ENCODE measurements at places on chromosomes 2 and 18. TPM values are rescaled to one million over a fixed set of nuclear protein-coding genes. Genes with fewer than 3 reads are reported as not detected.
A peak's percentile ranks its signal among the peaks of the same experiment; 100 is the strongest.

DNA sequence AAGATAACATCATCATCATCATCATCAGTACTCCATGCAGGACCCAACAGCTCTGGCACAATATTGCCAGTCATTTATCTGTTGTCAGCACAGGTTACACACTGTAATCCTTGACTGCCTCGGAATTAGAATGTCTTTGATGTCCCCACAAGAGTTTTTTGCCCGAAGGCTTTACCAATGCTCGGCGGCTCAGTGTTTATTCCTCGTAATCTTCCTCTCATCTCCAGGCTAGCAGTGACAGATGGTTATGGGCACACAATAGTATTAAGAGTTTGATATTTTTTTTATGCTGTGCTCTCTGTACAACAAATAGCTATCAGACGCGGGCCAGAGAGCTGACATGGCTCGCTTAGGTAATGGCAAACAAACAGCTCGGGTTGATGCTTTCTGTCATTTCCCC, 515.2 kb downstream of the ZEB2 start:
- DNase-seq = no peak

GRCh38 chr2:39584283-39584965, 81.3 kb upstream of the TMEM178A start:
- DNase-seq = peak; percentile 53

- no peak for DNase-seq
Observed at GRCh38 chr18:64148988-64149387, at the start of gene LINC00305. TSS of gene LINC00305 (minus strand) at chr18:64149088.

DNA sequence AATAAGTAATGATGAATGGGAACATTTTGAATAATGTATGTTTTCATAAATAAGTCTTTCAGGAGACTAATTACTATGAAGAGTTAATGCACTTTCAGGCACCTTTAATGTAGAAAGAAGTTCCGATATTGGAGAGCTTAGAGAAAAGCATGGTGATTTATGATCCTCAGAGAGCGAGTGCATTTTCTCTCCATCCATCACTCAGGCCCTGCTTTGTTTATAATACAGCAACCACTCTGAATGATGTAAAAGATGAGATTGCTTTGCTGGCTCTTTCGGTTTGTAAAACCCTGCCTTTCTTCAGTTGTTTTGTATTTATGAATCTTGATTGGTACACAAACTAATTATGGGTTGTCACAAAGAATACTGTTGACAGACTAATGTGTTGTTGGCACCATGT, 132.0 kb downstream of the NYAP2 start:
- DNase-seq = no peak

GRCh38 chr2:121804997-121805765, 49.7 kb downstream of the TSN start:
- no peak for DNase-seq

GRCh38 chr2:226813148-226813701, 13.6 kb upstream of the IRS1 start:
- peak; percentile 34 for DNase-seq

Gene ACOXL
- total RNA-seq = not detected

- DNase-seq = peak; percentile 75
Observed at GRCh38 chr2:6368281-6368680, 497.4 kb downstream of the CMPK2 start.

Gene ZNF2
- total RNA-seq = 7.8 TPM

- DNase-seq = no peak
Observed at GRCh38 chr18:390741-391478, 109.6 kb downstream of the COLEC12 start.

Gene TEX44
- total RNA-seq = not detected

- DNase-seq = no peak
Observed at GRCh38 chr18:62537042-62537894, 14.4 kb downstream of the ZCCHC2 start.

Gene RAMP1
- total RNA-seq = 35.0 TPM

Gene SULT6B1
- not detected for total RNA-seq

Gene ASB18
- total RNA-seq = not detected

Gene SLC5A7
- total RNA-seq = not detected

Gene RBKS
- 1.3 TPM for total RNA-seq

- peak; percentile 56 for DNase-seq
Observed at GRCh38 chr2:187150670-187151069, 297.4 kb downstream of the CALCRL start.

GRCh38 chr2:57450170-57450569, 596.4 kb upstream of the VRK2 start:
- DNase-seq = no peak

Gene SIX2
- under 0.01 TPM for total RNA-seq

DNA sequence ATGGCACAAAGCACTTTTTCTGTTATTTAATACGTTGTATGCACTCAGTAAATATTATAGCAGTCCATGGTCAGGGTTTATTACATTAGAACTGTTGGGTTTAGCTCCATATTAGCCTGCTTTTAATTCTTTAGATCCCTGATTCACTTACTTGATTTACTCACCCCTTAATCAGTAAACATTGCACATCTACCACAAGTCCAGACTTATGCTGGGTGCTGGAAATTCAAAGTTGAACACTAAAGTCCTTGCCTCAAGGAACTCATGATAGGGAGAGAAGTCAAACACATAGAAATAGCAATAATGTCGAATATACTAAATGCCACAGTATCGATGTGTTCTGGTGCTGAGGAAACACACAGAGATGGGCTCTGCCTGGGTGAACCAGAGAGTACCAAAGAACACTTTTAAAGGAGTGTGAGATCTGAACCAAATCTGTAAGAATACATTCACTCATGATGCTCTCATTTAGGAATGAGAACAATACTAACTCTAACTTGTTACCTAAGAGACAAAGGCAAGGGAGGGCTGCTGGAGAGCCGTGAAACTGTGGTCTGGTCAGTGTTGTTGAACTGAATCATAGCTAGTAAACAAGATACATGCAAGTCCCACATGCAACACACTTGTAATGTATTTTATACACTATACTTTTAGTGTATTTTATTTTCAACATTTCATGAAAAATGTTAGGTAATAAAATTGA, 4.9 kb downstream of the STAT4 start:
- DNase-seq = no peak

Gene CHMP3
- 62.2 TPM for total RNA-seq

DNA sequence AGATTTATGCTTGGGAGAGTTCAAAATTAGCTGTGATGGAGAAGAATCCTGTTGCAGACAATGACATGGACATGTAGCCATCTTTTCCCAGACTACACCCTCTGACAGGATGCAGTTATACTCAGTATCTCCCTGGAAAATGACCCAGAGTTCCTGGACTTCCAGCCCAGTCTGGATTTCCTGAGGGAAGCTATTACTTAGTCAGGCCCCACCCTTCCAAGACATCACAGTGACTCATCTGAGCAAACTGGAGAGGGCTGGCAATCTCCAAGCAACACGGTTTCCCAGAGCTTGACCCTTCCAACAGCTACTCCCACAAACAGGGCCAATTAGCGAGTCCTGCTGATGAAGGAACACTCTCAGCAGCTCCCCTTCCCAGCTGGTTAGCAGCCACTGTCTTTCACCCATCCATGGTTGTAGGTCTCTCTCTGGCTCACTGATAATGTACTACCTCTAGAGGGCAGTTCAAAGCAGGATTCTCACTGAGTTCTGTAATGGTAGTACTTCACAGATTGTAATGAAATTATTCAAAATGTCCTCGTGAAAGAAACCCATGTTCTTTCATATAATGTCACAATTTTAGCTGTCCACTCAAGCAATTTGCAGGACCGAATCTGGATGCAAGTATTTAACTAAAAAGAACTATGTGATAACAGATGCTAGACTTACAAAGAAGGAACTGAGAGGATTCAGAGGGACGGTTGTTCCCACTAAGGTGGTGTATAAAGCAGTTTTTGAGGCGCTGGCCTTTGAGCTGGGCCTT, 110.2 kb downstream of the MDH1 start:
- DNase-seq = peak; percentile 94

DNA sequence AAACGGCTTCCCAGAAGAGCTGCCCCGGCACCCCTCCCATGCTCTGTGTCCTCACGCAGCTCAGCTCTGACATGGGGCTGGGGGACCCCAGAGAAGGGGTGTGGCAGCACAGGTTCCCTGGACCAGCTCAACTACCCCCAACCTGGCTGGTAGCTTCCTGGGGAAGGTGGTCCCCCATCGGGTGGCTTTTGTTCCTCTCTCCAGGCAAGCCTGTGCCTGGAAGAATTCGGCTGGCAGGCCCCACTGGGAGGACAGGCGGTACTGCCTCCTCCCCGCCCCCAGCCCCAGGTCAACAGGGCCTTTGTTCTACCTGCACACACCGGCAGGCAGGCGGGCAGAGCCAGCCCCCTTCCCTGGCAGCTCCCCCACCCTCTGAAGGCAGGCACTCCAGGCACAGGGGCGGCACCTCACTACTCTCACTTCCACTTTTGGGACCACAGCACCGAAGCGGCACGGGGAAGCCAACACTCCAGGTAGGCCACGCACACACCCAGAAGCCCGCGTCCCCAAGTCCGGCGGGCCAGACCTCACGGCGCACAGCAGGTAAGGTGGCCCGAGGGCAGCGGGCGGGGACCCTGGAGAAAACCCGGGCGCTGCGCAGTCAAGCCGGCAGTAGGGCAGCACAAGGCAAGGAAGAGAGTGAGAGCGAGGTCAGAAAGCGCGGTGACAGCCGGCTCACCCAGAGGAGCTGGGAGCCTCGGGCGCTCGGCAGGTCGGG, 1.3 kb downstream of the HS6ST1 start:
- no peak for DNase-seq

Gene FOXD4L1
- under 0.01 TPM for total RNA-seq
